Lung microvascular endothelial cell (primary cell): ENCODE measurements at places on chromosomes 3 and 15. TPM values are rescaled to one million over a fixed set of nuclear protein-coding genes. Genes with fewer than 3 reads are reported as not detected.

The GOLGA8H gene
- 0.20 and 0.87 TPM in 2 replicates for total RNA-seq

The KBTBD12 gene
- not detected in 2 replicates for total RNA-seq

The PEX11A gene
- total RNA-seq, result 3.7 and 3.8 TPM in 2 replicates

The KLHL40 gene
- not detected in 2 replicates for total RNA-seq

The UQCC5 gene
- 7.3 and 8.3 TPM in 2 replicates for total RNA-seq

The PDZRN3 gene
- total RNA-seq, result under 0.01 TPM in 1 of 2 replicates, not detected in the other

The MEGF11 gene
- under 0.01 TPM in 1 of 2 replicates, not detected in the other for total RNA-seq

The LDHAL6B gene
- total RNA-seq, result not detected in 2 replicates

The MOBP gene
- total RNA-seq, result under 0.01 TPM in 1 of 2 replicates, not detected in the other

The HOMER2 gene
- total RNA-seq, result 0.20 and 0.22 TPM in 2 replicates

The TRH gene
- total RNA-seq, result not detected in 2 replicates

The FILIP1L gene
- 22.0 and 36.3 TPM in 2 replicates for total RNA-seq

The GRAMD2A gene
- total RNA-seq, result under 0.01 TPM in 1 of 2 replicates, not detected in the other

The VEPH1 gene
- total RNA-seq, result 9.5 and 20.9 TPM in 2 replicates

The RTP4 gene
- total RNA-seq, result 1.1 and 2.8 TPM in 2 replicates

The LYSMD2 gene
- 11.1 and 26.8 TPM in 2 replicates for total RNA-seq

The TLR9 gene
- not detected in 2 replicates for total RNA-seq

The MEIS2 gene
- 16.6 and 17.3 TPM in 2 replicates for total RNA-seq

The GP9 gene
- not detected in 2 replicates for total RNA-seq

The FYCO1 gene
- total RNA-seq, result 9.6 and 11.5 TPM in 2 replicates

The IQCH gene
- 0.40 and 0.87 TPM in 2 replicates for total RNA-seq

The ACKR2 gene
- 4.8 and 71.4 TPM in 2 replicates for total RNA-seq

The EFHB gene
- under 0.01 and 0.20 TPM in 2 replicates for total RNA-seq

The C3orf33 gene
- 0.87 and 1.4 TPM in 2 replicates for total RNA-seq

The TMIE gene
- total RNA-seq, result under 0.01 TPM in 1 of 2 replicates, not detected in the other

The STAG1 gene
- 19.6 and 25.4 TPM in 2 replicates for total RNA-seq

The GOLGA8K gene
- 0.22 TPM in 1 of 2 replicates, not detected in the other for total RNA-seq

The GOLGA6D gene
- total RNA-seq, result not detected in 2 replicates

The SPRED1 gene
- 13.9 and 15.3 TPM in 2 replicates for total RNA-seq

The GOLGA8J gene
- not detected in 2 replicates for total RNA-seq

The HDAC11 gene
- 5.2 and 6.9 TPM in 2 replicates for total RNA-seq
